NCI-H510A (cell line): ENCODE measurements at places on chromosomes 3 and 15.

DNA sequence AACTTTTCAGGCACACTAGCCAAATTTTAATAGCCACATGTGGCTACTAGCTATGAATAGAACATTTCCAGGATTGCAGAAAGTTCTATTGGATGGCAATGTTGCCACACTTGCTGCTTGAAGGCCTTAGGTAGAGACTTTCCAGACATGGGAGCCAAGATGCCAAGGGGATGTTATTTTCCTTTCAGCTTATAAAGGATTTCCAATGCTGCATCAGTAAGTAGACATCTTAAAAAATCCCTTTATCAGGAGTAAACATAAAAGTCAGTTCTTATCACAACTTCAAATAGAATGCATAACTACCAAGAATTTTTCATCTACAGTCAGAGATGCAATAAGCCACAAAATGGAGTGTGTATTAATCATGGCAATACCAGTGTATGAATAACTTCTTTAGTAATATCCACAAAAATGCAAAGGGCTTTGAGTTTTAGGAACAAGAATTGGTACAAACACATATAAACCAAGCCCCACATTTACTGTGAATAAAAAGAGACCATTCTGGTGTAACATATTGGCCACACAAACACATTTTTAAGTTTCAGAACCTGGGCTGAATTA, 457.1 kb upstream of the ADAMTS9 start:
- DNase-seq, result no peak

- peak; percentile 28 for DNase-seq
Measured at GRCh38 chr3:31882895-31883294, 98.2 kb downstream of the OSBPL10 start.

GRCh38 chr15:34773917-34774316, 19.1 kb upstream of the GJD2 start:
- no peak for DNase-seq

- no peak for DNase-seq
Measured at GRCh38 chr3:11568503-11569155, 75.1 kb downstream of the VGLL4 start.

DNA sequence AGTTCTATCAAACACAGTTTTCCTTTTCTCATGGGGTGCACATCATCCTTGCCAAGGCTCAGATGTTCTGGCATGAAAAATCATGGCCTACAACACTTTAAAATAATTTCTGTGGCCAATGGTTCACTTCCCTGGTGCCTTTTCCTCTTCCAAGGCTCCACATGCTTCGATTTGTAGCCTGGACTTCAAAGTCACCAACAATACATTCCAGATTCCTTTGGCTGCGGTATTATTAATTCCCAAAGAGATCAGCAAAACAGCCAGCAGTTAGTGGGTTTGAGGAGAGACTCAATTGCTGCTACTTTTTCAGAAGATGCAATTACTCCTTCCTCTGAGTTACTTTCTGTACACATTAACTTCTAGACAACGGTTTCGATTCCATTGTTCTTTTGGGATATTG, 80.3 kb upstream of the CCDC80 start:
- DNase-seq, result no peak

DNA sequence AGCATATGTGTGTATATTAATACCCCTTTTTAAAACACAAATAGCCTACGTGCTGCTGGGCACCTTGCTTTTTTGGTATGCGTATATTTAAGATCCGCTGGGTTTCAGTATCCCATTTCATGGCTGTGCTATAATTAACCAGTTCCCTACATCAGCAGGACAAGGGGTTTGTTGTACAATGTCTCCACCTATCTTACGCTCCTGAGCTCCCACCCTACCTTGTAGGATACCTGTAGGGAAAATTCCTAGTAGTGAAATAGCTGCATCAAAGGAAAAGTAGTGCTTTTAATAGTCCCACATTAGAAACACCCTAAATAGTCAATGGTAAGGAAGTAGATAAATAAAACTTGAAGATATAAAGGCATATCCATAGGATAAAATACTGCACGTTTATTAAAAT, 1.4 kb downstream of the MAP6D1 start:
- no peak for DNase-seq

DNA sequence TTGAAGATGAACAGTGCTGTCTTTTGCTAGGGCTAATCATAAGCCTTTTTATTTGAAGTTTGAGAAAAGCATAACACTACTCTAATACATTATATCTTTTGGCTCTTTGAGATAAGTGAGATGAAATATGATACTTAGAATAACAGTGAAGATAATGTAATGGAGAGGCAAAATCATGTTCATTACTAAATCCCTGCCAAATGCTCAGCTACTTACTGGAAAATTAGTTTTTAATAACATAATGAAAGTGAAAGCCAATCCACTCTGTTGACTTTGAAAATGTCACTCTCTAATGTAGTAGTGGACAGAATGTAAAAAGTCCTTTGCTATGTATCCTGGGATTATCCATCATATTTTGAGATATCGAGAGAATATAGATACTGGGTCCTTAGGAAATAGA, 35.9 kb upstream of the MYH15 start:
- DNase-seq, result no peak

- DNase-seq, result no peak
Measured at GRCh38 chr15:80929689-80930088, 59.9 kb downstream of the MESD start.

DNA sequence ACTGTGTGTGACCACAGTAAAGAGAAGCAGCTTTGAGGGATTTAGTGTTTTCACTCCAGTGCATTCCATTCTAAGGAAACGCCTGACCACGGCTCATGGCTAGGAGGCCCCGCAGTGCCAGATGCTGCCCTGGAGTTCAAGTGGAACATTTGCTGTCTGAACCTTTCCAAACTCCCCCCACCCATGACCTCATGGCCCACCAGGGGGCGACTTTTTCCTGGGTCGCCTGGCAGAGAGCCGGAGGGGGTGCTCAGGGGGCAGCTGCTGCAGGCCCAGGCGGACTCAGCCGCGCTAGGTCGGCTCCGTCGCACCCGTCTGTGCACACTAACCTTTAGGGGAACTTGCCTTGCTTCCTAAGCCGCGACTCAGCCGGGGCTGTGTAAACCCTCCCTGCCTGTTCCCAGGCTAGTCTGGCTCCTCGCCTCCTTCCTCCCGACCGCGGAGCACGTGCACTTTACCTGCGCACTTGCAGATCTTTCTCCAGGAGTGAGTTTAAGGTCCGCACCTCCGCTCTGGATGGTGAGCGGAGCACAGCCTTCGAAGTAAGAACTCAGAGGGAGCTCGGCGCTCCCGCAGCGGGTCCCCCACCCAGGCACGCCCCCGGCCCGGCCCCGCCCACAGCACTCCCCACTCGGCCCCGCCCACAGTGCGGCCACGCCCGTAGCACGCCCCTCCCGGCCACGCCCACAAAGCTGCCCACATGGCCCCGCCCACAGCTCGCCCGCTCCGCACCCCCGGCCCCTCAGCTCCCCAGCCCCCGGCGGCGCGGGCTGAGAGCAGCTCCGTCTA, at the start of gene OCA2:
Gene OCA2, minus strand, starts transcription at position 550 of the 789 bp plus-strand sequence. CDS start 17,441 bp downstream, outside the sequence.
- peak; percentile 48 for DNase-seq

DNA sequence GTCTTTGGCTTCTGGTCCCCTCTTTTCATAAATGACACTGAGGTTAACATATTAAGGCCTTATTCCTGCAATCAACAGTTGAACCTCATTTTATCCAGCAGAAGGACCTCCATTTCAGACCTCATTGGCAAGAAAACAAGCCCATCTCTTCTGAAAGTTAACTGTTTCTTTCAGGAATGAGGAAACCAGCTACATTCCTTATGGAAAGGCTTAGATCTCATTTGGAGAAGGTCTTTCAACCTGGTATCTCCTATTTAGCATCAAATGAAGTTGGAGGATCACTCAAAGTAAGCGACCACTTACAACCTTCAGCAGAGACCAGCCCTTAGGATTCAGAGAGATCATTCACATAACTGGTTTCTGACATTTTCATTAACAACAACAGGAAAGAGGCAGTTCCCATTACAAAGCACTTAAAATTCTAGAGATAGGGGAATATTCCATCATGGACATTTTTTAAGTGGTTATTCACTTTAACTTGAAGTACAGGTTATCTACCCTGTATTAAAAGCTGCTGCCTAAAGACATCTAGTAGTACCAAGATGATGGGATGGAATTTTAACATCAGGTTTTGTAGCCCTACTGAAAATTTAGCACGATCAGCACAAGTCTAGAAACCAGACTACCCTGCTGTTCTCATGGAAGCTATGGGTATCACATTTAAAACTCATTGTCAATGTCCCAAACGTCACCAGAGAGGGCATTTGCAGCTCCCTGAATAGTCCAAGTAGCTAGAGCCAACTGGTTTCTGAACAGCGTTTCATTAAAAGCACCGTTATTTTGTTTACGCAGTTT, 30.4 kb downstream of the TFRC start:
- DNase-seq, result no peak

- no peak for DNase-seq
Measured at GRCh38 chr3:100317912-100318311, 16.6 kb upstream of the NIT2 start.

DNA sequence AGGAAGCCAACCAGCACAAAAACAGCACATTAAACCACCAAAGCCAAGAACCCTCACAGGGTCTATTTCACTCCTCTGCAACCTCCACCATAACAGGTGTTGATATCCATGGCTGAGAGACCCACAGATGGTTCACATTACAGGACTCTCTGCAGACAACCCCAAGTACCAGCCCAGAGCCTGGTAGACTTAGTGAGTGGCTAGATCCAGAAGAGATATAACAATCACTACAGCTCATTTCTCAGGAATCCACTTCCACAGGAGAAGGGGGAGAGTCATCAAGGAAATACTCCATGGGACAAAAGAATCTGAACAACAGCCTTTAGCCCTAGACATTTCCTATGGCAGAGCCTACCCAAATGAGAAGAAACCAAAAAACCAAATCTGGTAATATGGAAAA, 168.1 kb upstream of the CD96 start:
- DNase-seq, result no peak

GRCh38 chr15:99619712-99620111, 53.9 kb downstream of the MEF2A start:
- DNase-seq, result no peak

GRCh38 chr3:23202921-23203707, at the start of gene UBE2E2:
UBE2E2 (plus strand) TSS chr3:23203327.
- DNase-seq, result peak; percentile 28

- DNase-seq, result no peak
Measured at GRCh38 chr3:168066882-168067281, 28.8 kb downstream of the GOLIM4 start.
